ENCODE measurements at places on chromosomes 4 and X.

DNA sequence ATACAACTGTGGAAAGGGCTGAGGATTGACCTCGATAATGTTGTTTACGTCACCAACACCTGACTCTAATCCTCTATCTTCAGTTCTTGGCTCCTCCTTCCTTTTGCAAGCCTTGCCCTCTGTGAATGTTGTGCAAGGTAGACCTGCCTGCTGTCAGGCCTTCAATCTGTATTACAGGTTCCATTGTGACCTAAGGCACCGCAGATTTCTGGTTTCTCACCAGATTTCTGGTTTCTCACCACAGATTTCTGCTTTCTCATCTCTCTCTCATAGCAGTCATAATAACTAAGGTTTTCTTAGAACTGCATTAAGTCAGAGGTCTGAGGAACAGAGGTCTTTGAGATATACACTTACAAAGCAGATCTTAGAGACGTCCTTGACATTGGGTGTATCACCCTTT lies 51.5 kb upstream of the ETNPPL start:
- DNase-seq, result no peak

DNA sequence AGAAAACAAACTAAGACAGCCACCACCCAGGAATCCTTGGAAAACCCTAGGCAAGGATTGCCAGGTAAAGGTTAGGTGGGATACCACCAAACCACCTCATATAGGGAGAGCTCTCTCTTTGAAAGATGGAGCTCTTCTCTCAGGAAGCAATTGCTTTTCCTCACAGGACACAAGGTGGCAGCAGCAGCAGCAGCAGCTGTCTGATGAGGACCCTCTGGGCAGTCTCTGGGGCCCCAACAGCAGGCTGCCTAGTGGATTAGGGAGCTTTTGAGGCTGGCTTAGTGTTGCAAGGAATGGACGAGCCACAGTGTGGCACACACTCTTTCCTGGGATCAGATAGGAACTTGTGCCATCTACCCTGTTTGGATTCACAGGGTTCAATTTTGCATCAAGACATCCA lies 41.4 kb upstream of the CHRDL1 start:
- DNase-seq, result no peak

GRCh38 chr4:140296335-140297220 lies 76.9 kb upstream of the SCOC start:
- peak; percentile 75 for DNase-seq

- no peak for DNase-seq
Observed at GRCh38 chr4:123671636-123672404, 275.2 kb downstream of the SPRY1 start.

GRCh38 chr4:39698424-39699009 lies 581 bp downstream of the UBE2K start:
- DNase-seq, result no peak

GRCh38 chr4:96154676-96155075 lies 314.8 kb downstream of the PDHA2 start:
- no peak for DNase-seq

GRCh38 chrX:72181178-72182125 lies at the start of gene PIN4:
Gene PIN4, plus strand, starts transcription at chrX:72181757. Its CDS starts 29 bp downstream, at chrX:72181786.
- peak; percentile 97 for DNase-seq

- no peak for DNase-seq
Observed at GRCh38 chr4:77002321-77003107, 53.0 kb downstream of the SEPTIN11 start.

DNA sequence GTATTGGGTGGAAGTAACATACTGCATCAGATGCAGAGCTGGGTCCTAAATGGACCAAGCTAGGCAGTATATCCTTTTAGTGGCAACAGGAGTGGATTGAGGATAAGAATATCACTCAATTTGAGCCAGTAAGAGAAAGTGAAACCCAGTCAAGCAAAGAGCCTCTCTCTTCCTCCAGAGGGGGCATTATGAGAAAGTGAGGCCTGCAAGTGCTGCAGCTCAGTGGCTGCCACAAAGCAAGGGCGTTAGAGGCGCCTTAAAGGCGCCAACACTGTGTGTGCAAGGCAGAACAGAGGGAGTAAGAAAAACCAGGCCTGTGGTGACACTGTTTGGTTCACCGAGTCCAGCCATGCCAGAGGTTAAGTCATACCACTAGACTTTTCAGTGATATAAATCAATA lies 17.5 kb downstream of the STX18 start:
- no peak for DNase-seq

DNA sequence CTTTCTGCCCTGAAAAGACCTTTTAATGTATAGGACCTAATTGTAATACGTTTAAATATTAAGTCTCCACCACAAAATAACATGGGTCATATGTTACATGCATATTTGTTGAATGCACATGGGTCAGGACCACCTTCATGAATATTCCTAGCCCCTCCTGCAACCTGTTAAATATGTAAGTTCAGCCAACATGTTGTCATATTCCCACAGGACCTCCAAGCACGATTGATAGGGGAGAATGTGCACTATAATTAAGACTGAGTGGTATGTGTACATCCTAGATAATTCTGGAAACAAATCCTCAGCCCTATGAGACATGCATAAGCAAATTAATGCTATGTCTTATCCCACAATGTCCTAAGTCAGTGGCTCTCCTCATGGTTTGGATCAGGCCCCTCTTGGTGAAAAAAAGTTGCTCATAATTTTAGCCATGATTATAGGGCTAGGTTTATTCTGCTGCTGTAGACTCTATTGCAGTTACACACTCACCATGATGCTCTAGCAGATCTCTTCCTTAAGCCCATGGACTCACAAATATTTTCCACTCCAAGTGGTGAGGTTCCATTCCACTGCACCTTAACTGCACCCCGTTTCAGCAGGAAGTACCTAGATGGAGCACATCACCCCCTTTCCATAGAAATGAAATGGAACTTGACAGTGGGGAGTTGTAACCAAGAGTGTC lies 10.2 kb downstream of the TIGD2 start:
- DNase-seq, result no peak

DNA sequence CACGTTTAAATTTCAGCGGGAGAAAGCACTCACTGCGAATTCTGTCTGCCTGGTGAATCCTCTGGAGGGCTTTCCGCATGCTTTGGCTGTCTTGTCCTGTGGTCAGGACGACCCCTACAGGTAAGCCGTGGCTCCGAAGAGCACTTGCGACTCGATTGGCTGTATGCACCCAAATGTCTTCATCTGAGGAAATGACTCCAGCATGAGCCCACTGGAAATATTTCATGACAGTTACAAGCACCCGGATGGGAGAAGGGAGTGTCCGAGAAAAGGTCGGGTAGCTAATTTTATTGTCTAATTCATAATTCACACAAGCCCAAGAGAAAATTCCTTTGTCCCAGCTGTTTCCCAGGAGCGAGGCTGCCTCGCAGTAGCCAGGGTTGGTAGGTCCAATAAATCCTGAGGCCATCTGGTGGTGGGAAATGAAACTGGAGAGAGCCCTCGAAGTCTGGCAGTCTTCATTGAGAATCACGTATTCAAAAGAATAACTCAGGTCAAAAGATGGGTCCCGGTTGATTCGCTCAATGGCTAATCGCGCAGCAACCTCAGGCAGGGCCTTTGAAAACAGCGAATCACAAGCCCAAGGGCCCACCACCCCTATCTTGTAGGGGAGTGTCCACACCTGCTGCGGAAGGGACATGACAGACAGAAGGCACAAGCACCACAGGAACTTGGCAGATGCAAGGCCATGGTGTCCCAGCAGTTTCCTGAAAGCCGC lies 6.6 kb downstream of the GUCY2F start:
- peak; percentile 64 for DNase-seq

GRCh38 chr4:76607266-76607799 lies 172.3 kb downstream of the SHROOM3 start:
- peak; percentile 48 for DNase-seq

- no peak for DNase-seq
Observed at GRCh38 chrX:42289492-42290385, 366.4 kb upstream of the CASK start.

DNA sequence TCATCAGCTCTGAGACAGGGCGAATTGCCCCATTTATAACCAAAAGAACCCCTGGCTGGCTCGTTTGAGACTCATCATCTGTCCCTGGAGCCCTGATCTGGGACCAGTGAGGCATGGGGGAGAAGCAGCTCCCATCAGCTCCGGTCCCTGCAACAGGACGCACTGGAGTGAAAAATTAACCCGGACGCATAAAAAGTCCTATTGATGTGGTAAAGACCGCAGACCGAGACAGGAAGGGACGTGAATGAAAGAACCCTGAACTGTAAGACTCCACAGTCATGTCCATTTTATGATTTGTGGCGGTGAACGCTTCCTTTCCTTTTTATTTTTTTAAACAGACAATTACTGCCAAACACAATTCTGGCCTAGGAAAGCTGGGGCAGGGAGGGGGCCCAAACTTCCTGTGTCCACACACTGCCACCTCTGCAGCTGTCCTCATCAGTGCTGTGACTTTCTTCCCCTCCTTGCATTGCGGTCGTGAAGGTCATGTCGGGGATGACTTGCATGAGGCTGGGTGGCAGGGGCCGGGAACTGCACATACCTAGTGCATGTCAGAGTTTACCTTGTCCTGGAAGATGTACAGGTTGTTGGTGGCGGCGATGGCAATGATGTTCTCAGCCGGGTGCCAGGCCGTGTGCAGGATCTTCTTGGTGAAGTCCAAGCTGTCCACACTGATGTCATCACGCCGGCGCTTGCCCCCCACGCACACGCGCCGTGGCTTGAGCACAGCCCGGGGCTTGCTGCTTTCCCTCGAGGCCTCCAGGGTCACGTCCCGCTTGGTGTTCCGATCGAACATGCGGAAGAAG lies 53.3 kb downstream of the WFS1 start:
- DNase-seq, result no peak

- no peak for DNase-seq
Observed at GRCh38 chr4:76892001-76892400, 5.9 kb downstream of the SOWAHB start.

GRCh38 chr4:175499735-175500352 lies 312.2 kb downstream of the GPM6A start:
- DNase-seq, result no peak

DNA sequence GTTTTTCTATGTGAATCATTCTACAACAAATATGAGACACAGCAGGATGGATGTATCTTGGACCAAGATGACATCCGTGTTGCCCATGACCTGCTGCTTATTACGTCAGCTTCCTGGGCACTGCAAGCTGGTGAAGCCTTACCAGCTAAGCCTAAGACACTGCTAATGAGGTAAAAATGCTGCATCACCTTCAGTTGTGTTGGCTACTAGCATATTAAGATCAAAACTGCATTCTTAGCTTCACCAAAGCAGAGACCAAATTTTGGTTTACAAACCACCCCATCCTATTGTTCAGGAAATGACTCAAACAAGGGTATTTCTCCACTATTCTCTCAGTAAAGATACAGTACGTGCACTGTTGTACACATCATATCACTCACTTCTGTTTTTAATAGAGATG lies 50.3 kb downstream of the MAML3 start:
- peak; percentile 74 for DNase-seq

- DNase-seq, result no peak
Observed at GRCh38 chr4:100493756-100494155, 24.1 kb downstream of the EMCN start.

DNA sequence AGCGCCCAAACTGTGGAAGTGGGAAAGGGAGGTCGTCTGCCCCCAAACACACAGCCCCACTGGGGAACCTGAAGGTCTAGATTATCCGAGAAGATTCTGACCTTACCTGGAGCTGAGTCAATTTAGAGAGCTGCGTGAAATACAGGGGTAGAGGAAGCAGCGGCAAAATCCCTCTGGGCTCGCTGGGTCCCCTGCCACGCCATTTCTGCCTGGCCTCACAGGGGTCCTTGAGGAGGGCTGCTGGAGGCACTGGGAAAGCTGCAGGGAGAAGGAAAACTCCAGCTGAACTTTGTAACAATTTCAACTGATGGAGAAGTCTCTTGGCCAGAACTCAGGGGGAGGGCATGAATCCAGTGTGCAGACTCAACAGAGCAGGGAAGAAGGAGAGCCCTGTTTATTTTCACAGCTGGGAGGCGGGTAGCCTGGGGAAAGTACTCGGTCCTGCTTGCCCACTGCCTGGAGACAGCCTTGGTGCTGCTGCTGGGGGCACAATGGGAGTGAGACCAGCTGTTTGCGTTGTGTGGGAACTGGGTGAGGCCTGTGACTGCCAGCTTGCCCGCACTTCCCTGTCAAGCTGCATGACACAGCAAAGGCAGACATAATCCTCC lies 93.2 kb upstream of the MAPK10 start:
- DNase-seq, result peak; percentile 36

- no peak for DNase-seq
Observed at GRCh38 chr4:139170932-139171331, 6.1 kb downstream of the ELF2 start.

DNA sequence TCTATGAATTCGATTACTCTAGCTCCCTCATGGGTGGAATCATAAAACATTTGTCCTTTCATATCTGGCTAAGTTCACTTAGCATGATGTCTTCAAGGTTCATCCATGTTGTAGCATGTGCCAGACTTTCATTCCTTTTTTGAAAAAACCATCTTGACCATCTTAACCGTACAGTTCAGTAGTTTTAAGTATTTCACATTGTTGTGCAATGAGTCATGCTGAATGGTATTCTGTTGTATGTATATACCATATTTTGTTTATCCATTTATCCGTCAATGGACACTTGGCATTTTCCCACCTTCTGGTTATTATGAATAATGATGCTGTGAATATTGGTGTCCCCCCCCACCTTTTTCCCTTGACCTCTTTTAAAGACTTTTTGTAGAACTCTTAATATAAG lies 72.4 kb upstream of the TLR2 start:
- peak; percentile 58 for DNase-seq

- DNase-seq, result no peak
Observed at GRCh38 chr4:152956650-152957436, 20.7 kb downstream of the FHDC1 start.

- no peak for DNase-seq
Observed at GRCh38 chr4:127988638-127989037, 23.4 kb downstream of the ABHD18 start.

DNA sequence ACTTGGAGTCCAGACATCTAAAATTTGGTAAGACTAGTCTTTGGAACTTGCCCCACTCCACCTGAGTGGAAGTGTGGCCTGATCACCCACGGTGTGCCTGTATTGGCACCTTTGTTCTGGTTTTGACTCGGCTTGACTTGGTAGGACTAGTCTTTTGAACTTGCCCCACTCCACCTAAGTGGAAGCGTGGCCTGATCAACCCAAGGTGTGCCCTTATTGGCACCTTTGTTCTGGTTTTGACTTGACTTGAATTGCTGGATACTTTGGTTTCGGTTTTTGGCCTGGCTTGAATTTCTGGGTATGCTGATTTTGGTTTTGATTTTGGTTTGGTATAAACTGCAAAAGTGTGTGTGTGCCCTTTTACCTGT lies 44.7 kb upstream of the UGT2B7 start:
- DNase-seq, result no peak

DNA sequence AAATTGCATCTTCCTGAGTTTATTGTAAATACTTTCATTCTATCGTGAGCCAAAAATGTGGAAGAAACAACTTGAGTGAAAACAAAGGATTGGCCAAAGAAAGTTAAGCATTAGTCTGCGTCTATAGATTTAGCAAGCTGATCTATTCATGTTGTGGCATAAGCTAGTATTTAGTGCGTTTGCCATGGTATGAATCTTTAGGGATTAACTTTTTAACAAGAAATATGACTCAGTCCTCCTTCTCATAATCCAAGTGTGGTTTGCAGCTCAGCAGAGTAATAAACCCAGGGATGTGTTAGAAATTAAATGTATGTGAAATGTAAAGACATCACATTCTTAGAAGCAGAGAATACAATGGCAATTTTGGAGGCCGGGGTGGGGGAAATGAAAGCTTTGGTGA lies 1110.9 kb downstream of the NLGN4X start:
- no peak for DNase-seq
